Endothelial cell (in vitro differentiated cells): ENCODE measurements at places on chromosomes 13 and 19. TPM values are rescaled to one million over a fixed set of nuclear protein-coding genes. Genes with fewer than 3 reads are reported as not detected.
A peak's percentile ranks its signal among the peaks of the same experiment; 100 is the strongest.

- no peak for DNase-seq
Measured at GRCh38 chr13:74289107-74289506, 154.9 kb upstream of the KLF12 start.

GRCh38 chr19:38173291-38174041 is 50.6 kb downstream of the DPF1 start:
- no peak for DNase-seq

- no peak for DNase-seq
Measured at GRCh38 chr19:35741203-35741515, 1.1 kb downstream of the IGFLR1 start.

DNA sequence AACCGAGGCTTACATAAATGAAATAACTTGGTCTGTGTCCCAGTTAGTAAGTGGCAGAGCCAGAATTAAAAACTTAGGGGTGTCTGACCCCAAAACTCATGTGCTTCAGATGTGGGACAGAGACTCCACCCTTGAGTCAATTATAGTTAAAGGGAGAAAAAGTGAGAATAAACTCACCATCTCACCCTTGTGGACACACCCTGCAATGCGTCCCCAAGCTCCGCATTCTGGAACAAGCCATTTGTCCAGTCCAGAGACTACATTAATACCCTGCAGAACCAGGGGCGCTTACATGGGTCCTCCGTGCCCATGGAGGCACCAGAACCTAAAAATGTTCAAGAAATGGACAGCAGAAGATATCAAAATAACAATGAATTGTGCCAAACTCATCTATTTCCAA is 207.0 kb upstream of the ZNF507 start:
- DNase-seq = no peak

DNA sequence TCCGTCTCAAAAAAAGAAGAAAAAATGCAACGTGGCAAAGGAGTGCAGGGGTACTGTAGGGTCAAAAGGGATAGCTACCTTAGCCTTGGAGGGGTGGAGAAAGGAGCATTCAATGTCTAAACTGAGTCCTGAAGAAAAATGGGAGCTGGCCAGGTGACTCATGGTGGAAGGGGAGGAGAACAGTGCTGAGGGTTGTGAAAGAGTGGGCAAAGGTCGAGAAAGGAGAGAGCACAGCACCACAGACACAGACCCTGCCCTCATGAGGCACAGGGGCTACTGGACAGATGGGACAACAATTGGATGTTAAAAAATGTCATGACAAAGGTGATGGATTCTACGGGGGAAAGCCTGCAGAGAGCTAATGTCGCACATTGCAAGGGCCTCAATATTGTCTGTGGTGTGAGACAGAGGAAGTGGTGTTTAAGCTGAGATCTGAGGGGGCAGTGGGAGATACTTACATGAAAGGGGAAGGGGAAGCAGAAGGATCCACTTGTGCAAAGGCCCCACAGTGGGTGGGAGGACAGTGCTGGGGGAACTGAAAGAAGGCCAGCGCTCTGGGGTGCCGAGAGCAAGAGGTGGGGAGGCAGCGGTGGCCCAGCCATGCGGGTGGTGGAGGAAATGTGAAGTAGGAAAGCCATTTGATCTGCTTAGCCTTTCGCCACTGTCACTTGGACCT is 42.9 kb upstream of the URAD start:
- no peak for DNase-seq

- DNase-seq = no peak
Measured at GRCh38 chr19:38679839-38680238, 32.4 kb downstream of the ACTN4 start.

DNA sequence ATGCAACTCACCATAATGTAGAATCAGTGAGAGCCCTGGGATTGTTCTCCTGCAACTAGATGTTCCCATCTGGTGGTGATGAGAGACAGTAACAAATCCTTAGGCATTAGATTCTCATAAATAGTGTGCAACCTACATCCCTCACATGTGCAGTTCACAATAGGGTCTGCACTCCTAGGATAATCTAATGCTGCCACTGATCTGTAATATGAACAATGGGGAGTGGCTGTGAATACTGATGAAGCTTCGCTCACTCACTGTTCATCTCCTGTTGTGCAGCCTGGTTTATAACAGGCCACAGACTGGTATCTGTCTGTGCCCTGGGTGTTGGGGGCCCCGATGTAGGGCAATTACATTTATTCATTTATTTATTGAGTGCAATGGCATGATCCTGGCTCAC is 86.9 kb downstream of the ZNF254 start:
- no peak for DNase-seq

GRCh38 chr13:60431108-60431700 is 34.2 kb downstream of the TDRD3 start:
- DNase-seq = no peak

DNA sequence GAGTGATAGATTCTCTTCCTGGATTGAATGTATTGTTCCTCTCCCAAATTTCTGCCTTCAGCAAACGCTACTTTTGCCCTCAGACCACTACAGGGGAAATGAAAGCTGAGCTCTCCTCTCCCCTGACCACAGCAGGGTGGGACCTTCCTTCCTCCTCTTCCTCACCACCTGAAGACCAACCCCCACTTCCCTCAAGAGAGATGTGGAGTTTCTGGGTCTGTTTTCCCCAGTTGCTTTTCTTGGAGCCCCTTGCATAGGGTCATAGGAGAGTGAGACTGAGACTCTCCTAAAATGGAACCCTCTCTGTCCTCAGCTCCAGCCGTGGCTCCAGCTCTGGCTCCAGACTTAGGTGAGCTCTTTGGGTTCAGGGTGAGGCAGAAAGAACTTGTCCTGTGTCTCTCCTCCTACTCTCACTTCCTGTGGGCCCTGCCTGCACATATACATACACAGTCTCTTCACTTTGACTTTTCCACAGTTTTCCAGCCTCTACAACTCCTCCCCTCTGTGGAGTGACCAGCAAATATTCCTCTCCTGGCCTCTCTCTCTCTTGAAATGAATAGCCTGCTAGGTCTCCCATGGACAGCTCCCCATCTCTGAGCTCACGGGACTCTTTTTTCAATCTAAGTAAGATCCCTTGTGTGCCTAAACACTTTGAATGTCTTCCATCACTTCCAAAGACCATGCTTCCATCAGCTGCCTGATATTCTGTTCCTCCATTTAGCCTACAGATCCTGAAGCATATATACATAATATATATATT is 19.2 kb upstream of the ZNF175 start:
- no peak for DNase-seq

- DNase-seq = peak; percentile 65
Measured at GRCh38 chr19:18437491-18438330, at the start of gene ISYNA1. ISYNA1 (minus strand) TSS chr19:18438133; CDS start chr19:18437979, 154 bp downstream.

- peak; percentile 43 for DNase-seq
Measured at GRCh38 chr13:113552786-113553434, 31.6 kb upstream of the TFDP1 start.

DNA sequence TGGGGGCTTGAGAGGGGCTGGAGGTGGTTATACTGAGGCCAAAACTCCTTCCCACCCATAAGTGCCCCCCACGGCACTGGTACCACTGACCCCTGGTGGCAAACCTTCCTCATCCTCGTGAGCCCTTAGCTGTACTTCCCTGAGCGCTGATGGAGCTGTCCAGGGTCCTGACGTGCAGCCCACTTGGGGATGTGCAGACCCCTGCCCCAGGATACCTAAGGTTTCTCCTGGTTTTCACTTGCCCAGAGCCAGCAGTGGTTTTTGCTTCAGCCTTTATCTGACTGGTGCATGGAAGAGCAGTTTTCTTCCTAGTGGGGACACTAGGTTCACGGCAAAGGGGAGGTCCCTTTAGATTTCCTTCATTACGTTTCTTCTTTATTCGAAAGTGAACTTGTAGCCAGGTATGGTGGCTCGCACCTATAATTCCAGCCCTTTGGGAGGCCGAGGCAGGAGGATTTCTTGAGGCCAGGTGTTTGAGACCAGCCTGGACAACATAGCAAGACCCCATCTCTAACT is 28.7 kb upstream of the KCTD15 start:
- peak; percentile 91 for DNase-seq

DNA sequence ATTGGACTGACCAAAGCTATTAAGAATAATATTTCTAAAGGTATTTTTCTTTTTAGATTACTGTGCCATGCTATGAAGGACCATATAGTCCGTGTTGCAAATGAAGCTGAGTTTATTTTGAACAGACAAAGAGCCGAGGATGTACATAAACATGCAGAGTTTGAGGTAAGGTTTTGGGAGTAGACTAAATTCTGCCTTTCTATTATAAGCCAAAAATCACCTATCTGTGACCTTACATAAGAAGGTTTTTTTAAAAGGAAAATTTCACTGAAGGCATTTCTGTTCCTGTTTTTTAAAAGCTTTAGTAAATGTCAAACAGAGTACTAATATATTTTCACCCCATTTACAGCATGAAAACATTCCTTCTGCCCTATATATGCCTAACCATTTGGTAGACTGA is 127.4 kb downstream of the MAB21L1 start:
- no peak for DNase-seq

GRCh38 chr19:2455851-2456570 is 748 bp downstream of the LMNB2 start:
- no peak for DNase-seq

GRCh38 chr19:53642381-53643099 is 10.7 kb downstream of the DPRX start:
- no peak for DNase-seq

DNA sequence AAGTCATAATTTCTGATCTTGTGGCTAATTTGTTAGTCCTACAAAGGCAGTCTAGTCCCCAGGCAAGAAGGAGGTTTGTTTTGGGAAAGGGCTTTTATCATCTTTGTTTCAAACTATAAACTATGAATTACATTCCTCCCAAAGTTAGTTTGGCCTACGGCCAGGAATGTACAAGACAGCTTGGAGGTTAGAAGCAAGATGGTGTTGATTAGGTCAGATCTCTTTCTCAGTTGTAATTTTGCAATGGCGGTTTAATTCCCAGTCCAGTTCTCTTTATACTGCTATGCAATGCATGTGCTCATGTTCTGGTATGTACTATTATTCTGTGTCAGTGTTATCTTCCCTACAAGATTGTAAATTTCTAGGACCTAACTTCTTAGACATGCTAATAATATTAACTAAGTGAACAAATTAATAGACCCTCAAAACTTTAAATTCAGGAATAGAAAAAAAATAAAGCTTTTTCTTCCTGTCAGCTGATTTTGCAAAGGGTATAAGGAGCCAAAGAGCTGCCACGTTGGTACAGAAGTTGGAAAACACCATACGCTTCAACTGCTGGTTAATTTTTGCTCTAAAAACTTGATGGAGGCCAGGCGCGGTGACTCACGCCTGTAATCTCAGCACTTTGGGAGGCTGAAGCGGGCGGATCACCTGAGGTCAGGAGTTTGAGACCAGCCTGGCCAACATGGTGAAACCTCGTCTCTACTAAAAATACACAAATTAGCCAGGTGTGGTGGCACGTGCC is 1.3 kb upstream of the DNAJC15 start:
- DNase-seq = no peak

- DNase-seq = no peak
Measured at GRCh38 chr19:5026706-5027273, 57.9 kb downstream of the KDM4B start.

GRCh38 chr19:33275933-33276619 is 26.3 kb downstream of the CEBPA start:
- DNase-seq = no peak

GRCh38 chr13:94063848-94064247 is 415.6 kb downstream of the DCT start:
- no peak for DNase-seq

DNA sequence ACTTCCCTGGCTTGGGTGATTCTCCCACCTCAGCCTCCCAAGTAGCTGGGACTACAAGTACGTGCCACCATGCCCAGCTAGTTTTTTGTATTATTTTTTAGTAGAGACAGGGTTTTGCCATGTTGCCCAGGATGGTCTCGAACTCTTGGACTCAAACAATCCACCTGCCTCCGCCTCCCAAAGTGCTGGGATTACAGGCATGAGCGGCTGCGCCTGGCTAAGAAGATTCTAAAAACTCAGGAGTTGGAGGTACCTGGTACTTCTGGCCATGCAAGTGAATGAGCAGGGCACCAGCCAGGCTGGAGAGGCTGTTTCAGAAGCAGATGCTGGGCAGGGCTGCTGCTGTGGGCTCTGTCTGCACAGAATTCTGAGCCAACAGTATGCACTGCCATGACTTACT is 6.1 kb downstream of the MZF1 start:
- DNase-seq = no peak

- no peak for DNase-seq
Measured at GRCh38 chr19:7874897-7875273, 695 bp upstream of the PRR36 start.

DNA sequence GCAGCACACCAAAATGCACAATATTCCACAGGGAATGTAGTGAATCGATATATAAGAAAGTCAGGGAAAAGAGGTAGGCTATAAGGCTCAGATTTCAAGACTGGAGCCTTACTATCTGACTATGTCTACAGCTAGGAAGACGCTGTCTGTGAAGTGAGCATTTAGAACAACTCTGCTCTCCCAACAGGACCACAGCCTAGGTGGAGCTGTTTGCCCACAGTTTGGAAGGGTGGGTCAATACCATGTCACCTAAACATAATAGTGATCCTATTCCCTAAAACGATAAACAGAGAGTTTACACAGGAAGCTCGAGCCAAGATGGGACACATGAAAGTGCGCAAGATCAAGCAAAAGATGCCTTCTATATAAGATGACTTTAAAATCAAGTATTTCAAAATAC is 2486.0 kb upstream of the PCDH20 start:
- no peak for DNase-seq

DNA sequence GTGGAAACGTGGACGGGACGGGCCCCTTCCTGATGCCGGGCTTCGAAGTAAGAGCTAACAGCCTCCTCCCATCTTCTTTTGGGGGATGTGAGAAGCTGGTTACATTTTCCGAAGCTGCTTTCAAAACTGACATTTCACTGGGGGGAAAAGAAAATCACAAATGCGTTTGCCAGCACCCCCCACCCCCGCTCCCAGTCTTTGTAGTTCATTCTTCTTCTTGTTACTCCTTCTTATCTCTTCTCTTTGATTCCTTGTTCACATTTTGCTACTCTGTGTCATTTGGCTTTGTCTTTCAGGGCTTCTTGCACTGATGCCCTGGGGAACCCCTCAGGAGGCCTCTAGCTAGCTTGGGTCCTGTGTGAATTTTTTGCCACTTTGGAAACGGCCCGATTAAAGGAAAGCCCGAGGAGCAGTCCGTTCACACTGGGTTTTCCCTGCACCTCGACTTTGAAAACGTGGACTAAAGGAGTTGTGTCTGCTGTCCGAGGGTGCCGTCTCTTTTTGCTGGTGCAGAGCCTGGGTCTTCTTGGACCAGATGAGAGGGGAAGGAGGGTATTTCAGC is 1.3 kb downstream of the CARM1 start:
- no peak for DNase-seq

- DNase-seq = no peak
Measured at GRCh38 chr13:76523740-76524340, 362.4 kb downstream of the KCTD12 start.

GRCh38 chr13:19587635-19588300 is 26.4 kb upstream of the TPTE2 start:
- DNase-seq = no peak

FUZ gene
- 15.6 TPM for total RNA-seq

CDC42EP5 gene
- total RNA-seq = 21.4 TPM

AP1M2 gene
- total RNA-seq = 7.5 TPM

SELENOV gene
- total RNA-seq = 2.9 TPM

KRTDAP gene
- total RNA-seq = not detected

CNN1 gene
- 1.5 TPM for total RNA-seq

S1PR4 gene
- total RNA-seq = not detected

B3GNT8 gene
- 10.7 TPM for total RNA-seq

ZNF418 gene
- total RNA-seq = 14.0 TPM

AMER2 gene
- total RNA-seq = 1.5 TPM
